ENCODE measurements at places on chromosomes 7 and 10.

GRCh38 chr7:22346383-22347107 lies 10.4 kb downstream of the RAPGEF5 start:
- no peak for DNase-seq

DNA sequence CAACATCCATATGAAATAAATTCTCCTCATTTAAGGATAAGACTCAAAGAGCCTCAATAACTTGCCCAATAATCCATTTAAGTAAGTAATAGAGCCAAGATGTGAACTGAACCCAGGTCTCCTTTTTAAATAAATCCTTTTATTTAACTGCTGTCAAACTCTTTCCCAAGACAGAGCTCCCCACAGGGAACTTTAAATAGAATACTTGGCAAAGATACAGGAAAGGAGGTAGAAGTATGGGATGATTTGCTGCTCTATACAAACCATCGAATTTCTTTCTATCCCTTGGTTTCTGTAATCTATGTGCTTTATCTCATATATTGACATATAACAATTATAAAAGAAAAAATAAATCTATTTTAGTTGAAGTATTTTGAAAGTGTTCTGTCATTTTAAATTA lies 295.9 kb downstream of the CSTF2T start:
- DNase-seq = no peak

DNA sequence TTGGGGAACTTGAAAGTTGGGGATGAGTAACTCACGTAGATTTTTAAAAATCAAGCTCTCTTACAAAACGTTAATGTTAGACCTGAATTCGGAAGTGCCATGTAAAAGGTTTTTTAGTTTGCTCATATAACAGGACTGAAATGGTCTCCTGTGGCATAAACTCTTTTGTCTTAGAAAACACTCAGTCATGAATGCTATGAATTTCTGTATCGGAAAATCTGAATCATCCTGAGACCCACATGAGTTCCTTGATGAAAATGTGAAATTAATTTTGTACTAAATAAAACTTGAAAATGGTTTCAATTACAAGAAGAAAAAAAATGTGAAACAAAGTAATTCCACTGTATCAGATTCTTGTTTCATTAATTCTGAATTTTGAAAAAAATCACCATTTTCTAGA lies 134.8 kb upstream of the BMPER start:
- no peak for DNase-seq

DNA sequence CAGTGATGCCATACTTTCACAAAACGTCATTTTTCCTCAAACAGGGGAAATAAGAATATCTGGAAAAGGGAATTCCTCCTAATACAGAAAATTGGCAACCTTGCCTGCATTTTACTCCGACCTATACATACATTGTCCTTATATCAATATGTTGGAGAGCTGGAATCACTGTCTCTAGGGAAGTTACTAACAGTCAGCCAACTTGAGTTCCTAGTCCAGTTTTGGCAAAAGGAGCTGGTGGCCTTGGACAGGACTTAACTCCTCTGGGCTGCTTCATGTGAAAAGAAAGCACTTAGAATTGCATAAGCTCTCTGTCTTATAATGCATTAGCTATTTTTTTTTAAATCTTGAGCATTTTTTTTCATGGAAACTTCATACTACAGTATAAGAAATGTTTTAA lies 174.2 kb upstream of the HGF start:
- no peak for DNase-seq

GRCh38 chr10:94493463-94493862 lies 52.1 kb upstream of the HELLS start:
- DNase-seq = no peak

DNA sequence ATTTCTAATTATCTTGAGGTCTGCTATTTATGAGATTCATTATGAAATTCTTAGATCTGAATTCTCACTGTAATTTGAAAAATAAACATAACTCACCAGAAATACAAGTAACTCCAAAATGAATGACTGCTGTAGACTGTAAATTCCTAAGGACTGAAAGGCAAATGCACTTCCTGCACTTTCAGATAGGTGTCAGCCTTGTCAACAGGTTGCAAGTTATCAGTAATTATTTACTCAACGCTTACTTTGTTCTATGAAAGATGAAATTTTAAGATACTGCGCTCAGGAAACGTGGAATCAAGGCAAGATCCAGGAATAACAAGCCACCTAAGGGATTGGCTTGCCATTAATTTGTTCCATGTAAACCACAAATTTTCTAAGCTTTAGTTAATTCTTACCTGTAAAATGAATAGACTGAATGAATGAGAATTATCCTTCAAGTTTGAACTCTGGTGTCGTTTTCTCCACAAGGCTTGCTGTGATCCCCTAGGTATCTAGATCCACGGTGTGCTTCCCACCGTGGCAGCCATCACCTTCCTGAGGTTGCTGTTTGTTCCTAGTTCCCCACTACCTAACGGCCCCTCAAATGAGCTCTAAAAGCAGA lies 12.6 kb downstream of the DHX32 start:
- DNase-seq = peak; percentile 28

DNA sequence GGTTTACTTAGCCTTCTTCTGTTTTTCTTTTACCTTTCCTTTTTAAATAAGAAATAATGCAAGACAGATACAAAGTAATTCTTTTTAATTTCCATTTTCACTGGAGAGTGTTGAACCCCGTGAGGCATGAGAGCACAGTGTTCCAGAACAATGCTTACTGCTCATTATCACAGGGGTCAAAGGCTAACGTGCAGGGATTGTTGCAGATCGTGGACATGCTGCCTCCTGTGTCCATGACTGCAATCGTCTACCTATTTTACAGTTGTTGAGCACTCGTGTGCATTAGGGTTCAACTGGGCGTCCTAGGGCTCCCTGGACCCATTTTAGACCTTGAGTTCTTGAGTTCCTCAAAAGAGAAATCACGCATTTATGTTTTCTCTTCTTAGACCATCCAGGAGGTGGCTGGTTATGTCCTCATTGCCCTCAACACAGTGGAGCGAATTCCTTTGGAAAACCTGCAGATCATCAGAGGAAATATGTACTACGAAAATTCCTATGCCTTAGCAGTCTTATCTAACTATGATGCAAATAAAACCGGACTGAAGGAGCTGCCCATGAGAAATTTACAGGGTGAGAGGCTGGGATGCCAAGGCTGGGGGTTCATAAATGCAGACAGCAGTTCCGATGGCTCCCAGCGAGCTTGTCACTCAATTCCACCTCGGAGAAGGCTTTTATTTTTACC lies 124.2 kb downstream of the EGFR start:
- no peak for DNase-seq

GRCh38 chr7:31466036-31466435 lies 47.9 kb upstream of the ITPRID1 start:
- no peak for DNase-seq

DNA sequence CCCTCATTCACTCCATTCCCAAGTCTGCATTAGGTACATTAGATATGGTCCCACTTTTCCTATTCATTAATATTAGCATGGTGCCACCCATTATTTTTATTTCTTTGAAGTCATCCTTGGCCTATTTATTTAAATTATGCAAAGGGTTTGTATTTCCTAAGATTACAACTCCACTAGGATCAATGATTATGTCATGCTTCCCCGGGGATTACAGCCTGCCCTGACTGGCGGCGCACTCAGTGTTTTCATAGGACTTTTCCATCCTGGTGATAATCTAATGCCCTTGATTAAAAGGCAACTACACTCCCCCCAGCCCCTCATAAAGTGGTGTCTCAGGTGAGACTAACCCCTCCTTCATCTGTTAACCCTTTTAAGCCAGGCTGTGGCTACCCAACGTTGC lies 187.2 kb downstream of the POU6F2 start:
- no peak for DNase-seq

DNA sequence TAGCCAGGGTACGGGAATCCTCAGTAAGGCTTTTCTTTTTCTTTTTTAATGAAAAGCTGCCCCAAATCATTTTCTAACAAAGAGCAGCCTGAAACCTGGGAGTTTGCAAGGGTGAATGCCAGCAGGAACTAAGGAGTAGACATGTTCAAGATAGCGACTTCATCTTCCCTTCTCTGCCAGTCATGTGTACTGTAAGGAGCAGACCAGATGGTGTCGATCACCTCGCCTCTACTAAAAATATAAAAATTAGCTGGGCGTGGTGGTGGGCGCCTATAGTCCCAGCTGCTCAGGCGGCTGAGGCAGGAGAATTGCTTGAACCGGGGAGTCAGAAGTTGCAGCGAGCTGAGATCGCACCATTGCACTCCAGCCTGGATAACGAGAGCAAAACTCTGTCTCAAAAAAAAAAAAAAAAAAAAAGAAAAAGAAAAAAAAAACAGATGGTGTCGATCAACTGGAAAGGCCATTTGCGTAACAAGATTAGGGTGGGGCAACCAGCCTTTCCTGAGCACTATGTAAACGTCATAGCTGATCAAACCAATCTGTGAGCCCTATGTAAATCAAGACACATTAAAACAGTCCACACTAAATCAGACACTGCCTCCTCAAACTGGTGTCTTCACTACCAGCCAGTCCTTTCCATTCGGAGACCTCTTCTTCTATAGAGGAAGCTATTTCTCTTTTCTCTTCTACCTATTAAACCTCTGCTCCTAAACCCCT lies 33.8 kb downstream of the NOLC1 start:
- DNase-seq = no peak

GRCh38 chr7:46175221-46175620 lies 254.1 kb upstream of the IGFBP3 start:
- no peak for DNase-seq

DNA sequence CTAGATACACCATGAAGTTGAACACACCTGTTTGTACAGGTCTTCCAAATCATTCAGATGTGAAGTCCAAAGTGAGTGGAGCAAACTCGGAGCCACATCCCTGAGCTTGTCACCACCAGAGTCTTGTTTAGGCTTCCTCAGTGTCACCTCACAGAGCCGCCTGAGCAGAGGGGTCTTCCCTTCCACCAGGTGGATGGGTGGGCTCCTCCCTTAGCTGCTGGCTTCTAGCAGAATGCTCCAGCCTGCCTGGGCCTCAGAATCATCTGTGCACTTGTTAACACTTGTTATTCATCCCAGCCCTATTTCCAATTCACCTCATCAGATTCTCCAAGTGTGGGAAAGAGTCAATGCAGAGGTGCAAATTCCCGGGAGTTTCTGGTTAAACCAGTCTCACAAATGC lies 32.5 kb downstream of the C10orf71 start:
- no peak for DNase-seq

GRCh38 chr7:1249731-1250130 lies 17.1 kb downstream of the UNCX start:
- DNase-seq = no peak

GRCh38 chr7:32116436-32116835 lies 46.2 kb upstream of the PDE1C start:
- no peak for DNase-seq

DNA sequence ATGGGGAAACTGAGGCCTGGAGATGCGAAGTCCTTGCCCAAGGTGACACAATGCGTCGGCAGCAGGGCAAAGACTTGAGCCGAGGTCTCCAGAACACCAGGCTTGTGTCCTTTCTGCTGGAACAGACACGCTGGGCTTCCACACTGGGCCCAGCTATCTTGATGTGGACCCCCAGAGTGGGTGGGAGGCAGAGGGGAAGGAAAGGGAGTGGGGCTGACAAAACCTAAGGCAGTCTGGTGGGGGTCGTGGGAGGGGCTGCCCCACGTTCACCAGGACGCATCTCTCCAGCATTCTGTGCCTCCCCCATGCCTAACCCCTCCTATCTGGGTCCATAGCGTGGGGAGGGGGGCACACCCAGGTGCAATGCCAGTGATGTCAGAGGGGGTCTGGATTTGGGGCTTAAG lies 38.1 kb downstream of the PPIF start:
- no peak for DNase-seq

DNA sequence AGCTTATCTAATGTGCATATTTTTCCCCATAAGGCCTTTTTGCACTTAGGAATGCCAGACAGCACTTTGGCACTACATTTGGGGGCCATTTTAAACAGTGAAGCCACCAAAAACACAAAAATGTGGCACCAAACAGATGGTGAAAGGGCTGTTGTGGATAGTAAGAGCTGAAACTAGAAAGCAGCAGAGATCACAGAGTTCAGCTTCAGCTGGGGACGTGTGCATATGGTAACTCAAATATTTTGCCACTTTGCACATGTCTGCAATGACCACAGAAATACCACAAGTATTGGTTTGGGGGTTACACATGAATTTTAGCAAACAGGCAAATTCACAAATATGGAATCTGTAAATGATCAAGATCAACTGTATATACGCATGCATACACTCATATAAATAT lies 72.8 kb downstream of the PODXL start:
- DNase-seq = no peak

GRCh38 chr10:79335470-79336235 lies 11.6 kb upstream of the PPIF start:
- no peak for DNase-seq

GRCh38 chr7:23607130-23607529 lies 9.9 kb downstream of the CCDC126 start:
- no peak for DNase-seq

GRCh38 chr10:7707102-7707501 lies 4.0 kb downstream of the ITIH2 start:
- DNase-seq = no peak

DNA sequence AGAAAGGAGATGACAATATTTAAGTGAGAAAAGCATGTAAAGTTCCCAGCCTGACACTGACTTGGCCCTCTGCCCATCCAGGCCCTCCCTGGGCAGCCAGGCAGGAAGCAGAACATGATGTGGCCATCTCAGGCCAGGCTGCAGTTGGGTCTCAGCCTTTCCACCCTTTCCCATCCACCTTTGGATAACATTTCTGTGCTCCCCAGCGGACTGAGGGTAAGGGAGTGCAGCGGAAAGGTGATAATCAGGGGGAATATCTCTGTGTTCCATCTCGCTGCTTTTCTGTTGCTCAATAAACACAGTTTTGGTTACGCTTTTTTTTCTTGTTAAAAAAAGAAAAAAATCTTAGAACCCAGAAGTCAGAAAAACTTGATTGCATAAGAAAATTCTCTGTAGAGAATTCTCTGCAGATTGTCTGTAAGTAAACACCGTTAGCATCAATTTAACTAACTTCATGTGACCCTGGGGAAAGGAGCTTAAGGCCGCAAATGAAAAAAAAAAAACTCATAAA lies 37.2 kb upstream of the TARP start:
- no peak for DNase-seq

DNA sequence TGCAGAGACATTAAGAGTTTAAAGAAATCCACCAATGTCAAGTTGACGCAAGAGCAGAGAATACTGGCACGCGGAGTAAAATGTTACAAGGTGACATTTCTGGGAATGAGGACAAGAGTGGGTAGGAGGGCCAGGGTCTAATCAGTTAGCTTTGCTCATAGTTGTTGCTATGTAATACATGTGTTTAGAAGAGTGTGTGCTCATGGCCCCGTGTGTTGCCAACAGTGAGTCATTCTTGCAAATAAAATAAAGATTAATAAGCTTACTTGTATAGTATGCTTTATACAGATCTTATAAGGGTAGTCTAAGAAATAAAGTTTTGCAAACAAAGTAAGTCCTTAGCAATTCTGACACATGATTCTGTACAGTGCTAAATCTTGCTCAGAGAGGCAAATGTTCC lies 64.5 kb downstream of the DNMBP start:
- DNase-seq = no peak

DNA sequence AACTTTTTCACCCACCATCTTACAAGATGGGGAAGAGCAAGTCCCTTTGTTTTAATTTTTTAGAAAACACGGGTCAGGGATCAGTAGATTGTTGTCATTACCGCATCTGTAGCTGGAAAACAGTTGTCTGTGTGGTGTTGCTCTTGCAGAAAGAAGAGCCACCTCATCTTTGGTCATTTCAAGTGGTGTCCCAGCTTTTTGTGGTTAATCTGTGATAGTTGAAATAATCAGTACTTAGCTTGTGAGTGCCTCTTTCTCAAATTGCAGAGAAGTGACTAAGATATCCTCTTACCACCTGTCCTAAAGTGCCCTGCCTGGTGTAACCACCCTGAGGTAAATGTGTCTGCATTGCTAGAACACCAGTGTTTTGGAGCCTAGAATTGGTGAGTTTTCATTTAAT lies 5.5 kb downstream of the PRPF18 start:
- DNase-seq = no peak

Measured in Jurkat, Clone E6-1 (cell line).